Right kidney (tissue), 9 donors: ENCODE measurements at places on chromosomes 1 and 21.

GRCh38 chr1:17665054-17665453 is 90.1 kb upstream of the ACTL8 start:
- no peak for DNase-seq

DNA sequence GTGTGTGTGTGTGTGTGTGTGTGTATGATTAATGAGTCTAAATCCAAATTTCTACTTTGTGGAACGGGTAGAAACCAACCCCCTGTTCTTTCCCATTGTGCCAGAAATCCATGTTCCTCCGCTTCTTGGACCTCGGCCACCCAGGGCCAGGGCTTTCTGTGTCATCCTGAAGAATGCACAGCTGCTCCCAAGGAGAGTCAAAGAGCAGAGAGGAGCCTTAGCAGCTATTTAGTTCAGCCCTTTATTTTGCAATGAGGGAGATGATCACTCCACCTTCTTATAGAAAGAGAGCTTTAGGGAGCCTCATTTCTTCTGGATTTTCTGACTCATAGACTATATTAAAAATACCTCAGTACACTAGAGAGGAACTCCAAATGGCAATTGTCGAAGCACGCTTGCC is 489.3 kb upstream of the VAMP3 start:
- DNase-seq: no peak

GRCh38 chr1:225774281-225775147 is 3.1 kb upstream of the SRP9 start:
- DNase-seq: no peak

DNA sequence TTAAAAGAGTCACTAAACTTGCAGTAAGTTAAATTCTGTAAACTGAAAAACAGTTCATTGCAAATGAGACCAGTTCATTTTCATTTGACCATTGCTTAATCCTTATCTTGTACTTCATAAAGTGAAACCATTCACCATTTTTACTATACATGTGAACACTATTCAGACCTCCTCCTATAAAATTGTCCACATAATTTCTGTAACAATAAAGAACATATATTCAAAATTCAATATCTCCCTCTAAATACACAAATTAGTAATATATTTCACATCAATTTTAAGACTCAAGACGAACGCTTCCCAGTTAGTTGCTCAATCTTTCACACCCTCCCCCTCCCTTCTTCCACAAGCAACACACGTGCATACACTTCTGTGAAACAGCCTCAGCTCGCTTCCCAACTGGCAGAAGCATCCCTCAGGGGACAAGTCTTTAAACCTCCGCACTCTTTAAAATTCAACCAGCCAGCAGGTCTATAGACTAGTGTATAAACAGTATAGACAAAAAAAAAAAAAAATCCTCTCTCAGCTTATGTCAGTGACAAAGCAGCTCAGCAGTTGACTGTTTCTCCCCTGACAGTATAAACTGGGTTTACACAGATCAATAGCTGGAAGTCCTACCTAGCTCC is 99.6 kb downstream of the DENND1B start:
- no peak for DNase-seq

GRCh38 chr1:240806200-240806745 is 194.3 kb upstream of the GREM2 start:
- DNase-seq: no peak

- DNase-seq: no peak
Observed at GRCh38 chr1:75671708-75672107, 52.8 kb upstream of the ACADM start.

- DNase-seq: peak; percentile 90
Observed at GRCh38 chr1:211515090-211516023, 23.4 kb upstream of the RD3 start.

GRCh38 chr1:15352128-15352957 is 57.3 kb upstream of the EFHD2 start:
- no peak for DNase-seq

DNA sequence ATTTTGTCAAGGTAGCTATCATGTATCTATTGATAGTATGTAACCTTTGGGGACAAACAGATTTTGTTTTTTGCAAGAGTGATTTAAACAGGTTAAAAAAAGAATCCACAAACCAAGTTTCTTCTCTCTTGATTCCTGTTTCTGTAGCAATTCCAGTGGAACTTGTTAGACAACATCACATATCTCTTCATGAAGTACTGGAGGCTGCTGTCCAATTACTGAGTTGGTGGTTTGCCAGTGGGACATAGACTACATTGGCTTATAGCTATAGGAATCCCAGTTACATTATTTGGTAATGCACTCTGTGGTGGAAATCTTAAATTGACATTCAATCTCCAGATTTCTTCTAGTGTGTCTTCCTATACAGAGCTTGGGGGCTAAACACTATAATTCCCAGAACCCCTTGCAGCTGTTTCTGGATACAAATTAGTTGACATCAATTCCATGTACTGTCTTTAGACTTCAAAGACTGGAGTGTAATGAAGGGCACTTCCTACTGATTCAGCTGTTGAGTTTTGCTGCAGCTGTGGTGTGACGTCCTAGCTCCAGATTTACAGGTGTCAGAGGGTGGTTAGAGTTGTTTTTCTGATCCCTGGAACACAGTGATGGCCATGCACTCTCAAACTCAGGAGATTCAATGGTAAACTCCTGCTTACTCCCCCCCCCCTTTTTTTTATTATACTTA is 29.4 kb upstream of the GCLM start:
- DNase-seq: no peak

- DNase-seq: peak; percentile 27
Observed at GRCh38 chr1:87821335-87821697, 492.6 kb downstream of the LMO4 start.

GRCh38 chr1:191588905-191589304 is 569.4 kb upstream of the RGS18 start:
- no peak for DNase-seq

DNA sequence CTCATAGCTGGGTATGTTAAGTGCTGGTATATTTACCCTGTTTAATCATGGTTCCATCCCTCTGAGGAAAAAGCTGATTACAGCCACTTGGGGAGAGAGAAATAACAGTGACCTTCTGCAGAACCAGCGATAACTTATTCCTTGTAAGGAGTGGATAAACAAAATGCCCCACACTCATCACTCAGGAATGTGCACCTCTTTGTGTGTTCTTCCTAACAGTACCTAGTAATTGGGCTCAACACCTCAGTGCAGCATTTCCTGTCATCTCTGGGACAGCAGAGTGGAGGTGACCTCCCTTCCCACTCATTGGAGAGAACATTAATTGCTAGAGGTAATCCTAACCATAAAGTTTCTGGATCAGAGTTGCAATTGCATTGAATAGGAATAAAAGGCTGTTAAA is 112.5 kb upstream of the F3 start:
- DNase-seq: no peak

- DNase-seq: no peak
Observed at GRCh38 chr1:63892632-63893395, 119.0 kb downstream of the ROR1 start.

DNA sequence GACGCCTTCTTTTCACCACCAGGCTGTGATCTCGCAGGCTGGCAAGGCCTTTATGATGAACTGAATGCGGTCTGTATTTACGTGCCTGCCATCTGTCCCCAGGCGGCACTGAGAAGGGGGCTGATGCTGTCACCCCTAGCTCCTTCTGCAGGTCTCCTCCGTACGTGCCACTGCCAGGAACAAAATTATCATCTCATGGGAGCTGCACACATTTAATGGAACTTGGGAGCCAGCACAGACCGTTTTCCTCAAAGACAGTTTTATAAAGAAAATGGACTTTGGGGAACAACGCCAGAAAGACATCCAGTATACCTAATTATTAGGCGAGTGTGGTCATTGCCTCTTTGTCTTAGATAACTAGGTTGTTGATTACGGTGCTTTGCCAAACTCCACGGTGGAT is 434.5 kb downstream of the KIF26B start:
- no peak for DNase-seq

- peak; percentile 71 for DNase-seq
Observed at GRCh38 chr1:206583707-206584648, 28.3 kb downstream of the EIF2D start.

- no peak for DNase-seq
Observed at GRCh38 chr1:43945674-43946235, 995 bp upstream of the IPO13 start.

GRCh38 chr1:11280719-11281376 is 7.8 kb downstream of the UBIAD1 start:
- no peak for DNase-seq

- no peak for DNase-seq
Observed at GRCh38 chr1:16134066-16134801, 21.6 kb downstream of the EPHA2 start.

- DNase-seq: peak; percentile 57
Observed at GRCh38 chr1:153261281-153262069, 2.0 kb downstream of the LORICRIN start.

DNA sequence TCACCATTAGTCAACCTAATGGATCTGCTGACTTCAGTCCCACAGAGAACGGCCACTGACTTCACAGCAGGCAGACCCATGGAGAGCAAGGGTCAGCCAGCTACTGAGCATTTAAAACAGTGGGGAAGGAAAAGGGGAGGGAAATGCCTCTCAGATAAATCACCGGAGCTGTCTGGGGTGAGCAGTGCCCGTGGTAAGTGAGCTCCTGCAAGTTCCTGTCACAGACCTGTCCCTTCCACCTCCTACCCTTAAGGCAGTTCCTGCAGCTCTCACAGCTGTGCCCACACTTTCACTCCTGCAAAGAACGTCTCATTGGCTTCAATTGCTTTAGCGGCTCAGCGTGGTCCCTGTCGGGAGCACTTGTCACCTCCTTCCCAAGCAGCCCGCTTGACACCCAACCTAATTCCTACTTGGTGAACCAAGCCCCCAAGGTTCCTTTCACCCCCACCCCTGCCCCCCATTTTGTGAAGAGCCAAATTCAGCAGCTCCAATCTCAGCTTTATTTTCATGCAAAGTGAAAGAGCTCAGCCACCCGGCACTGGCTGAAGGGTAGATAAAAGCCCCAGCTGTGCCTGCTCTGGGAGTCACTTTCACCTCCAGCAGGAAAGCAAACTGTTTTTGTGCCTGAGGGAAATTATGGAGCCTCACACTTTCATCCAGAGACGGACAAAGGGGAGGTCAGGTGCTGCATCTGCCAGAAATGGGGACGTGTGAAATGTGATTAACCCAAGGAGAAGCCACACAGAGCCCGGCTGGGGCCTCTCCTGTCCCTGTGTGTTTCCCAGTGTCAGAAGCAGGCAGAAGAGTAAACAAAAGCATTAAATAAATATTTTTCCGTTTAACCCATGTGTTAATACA is 306.2 kb downstream of the TTLL7 start:
- DNase-seq: peak; percentile 53

DNA sequence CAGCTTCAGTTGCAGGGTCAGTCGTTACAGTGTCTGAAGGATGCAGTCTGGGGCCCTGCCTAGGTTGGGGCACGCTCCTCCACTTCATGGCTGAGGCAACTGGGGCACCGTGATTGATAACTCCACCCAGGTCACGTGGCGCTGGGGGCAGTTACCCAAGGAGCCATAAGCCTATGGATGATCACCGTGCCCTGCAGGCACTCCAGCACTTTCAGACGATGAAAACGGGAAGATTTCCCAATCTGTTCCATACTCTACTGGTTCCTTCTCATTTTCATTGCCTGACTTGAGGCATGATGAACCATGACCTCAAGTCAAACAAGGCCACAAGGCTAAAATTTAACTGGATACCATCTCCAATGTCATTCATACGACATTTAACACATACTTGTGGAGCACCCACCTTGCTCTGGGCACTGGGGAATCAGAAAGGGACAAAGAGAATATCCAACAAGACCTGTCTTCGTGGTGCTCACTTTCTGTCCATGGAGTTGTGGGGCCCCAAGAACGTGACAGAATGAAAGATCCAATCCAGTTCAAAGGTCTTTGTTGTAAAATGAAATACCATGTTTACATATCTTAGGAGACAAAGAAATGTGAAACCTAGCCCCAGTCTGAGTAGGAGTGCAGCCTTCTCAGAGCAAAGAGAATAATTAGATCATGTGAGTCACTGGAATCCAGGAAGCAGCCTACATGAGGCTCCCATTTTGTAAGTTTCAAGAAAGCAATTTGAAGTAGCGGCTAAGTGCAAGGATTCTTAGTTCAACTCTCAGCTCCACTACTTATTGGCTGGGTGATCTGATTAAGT is 39.4 kb upstream of the SPOCD1 start:
- no peak for DNase-seq

DNA sequence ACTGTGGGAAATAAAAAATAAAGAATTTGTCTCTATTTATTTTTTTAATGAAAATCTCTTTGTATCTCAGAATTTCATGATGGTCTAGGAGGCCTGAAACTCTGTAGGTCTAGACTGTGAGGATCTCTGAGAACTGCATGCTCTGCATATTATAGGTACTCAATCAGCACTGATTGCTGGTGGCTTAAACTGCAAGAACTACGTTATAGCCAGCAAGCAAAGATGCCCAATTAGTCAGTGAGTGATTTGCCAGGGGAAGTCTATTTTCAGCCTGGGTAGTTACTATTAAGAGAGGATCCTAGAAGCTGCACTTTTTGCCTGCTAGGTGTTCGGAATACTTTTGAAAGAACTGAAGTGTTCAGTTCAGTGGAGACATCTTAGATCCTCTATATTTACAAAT is 87.4 kb downstream of the GPR52 start:
- DNase-seq: no peak

GRCh38 chr1:147641695-147642592 is 28.4 kb downstream of the ACP6 start:
- no peak for DNase-seq

GRCh38 chr1:31368611-31369107 is 4.2 kb downstream of the FABP3 start:
- no peak for DNase-seq

GRCh38 chr21:44761747-44762208 is 39.8 kb downstream of the UBE2G2 start:
- no peak for DNase-seq

- no peak for DNase-seq
Observed at GRCh38 chr1:1928231-1929101, 9.4 kb upstream of the TMEM52 start.

DNA sequence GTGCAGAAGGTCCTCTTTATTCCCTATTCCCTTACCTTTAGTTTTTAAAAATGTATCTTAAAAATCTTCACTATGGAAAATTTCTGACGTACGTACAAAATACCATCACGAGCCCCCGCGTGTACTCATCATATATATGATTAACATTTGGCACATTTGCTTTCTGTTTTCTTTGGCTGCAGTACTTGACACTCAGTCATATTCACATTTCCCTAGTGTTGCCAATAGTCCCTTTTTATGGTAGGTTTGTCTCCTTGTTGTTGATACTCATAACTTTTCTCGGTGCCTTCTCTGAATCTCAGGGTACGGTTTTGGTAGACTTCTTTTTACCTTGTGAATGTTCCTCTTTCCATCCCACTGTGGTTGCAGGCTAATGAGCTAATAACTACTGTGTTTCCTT is 23.3 kb downstream of the KDM4A start:
- no peak for DNase-seq

GRCh38 chr21:29654203-29654602 is 285.6 kb downstream of the GRIK1 start:
- DNase-seq: no peak
